Brain pericyte (primary cell): ENCODE measurements at places on chromosomes 11 and 22.
A peak's percentile ranks its signal among the peaks of the same experiment; 100 is the strongest.

GRCh38 chr11:21723678-21724077 is 469.2 kb upstream of the ANO5 start:
- no peak for DNase-seq

GRCh38 chr11:65571940-65572339 is 398 bp upstream of the FAM89B start:
- no peak for DNase-seq

- DNase-seq = no peak
Observed at GRCh38 chr11:17473071-17473744, 3.4 kb downstream of the ABCC8 start.

DNA sequence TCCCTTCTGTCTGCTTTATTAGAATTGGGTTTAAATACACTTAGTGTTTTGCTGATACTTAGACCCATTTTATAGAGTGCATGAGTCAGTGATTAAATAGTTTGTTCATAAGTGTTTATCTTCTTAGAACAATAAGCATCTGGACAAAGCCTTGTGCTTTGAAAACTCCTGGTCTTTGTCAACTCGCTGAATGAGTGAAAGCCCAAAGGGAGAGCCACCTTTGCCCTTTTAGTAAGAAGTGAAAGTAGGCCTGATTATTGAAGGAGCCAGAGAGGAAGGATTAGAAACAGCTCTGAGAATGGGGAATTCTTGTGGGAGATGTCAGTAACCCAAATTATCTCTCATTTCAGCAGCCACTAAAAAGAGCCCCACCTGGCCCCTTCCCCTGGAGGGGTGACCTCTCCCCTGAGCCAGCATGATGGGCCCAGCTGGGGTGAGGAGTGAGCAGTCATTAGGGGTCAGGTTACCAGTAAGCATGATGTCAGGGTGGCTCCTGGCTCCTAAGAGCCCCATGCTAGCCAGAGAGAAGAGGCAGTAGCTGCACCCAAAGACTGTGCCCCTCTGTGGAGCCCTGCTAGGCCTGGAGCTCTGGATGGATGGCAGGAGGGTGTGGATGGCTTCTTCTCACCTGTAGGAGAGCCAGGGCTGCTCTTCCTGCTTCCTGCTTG is 125.1 kb upstream of the E2F8 start:
- no peak for DNase-seq

DNA sequence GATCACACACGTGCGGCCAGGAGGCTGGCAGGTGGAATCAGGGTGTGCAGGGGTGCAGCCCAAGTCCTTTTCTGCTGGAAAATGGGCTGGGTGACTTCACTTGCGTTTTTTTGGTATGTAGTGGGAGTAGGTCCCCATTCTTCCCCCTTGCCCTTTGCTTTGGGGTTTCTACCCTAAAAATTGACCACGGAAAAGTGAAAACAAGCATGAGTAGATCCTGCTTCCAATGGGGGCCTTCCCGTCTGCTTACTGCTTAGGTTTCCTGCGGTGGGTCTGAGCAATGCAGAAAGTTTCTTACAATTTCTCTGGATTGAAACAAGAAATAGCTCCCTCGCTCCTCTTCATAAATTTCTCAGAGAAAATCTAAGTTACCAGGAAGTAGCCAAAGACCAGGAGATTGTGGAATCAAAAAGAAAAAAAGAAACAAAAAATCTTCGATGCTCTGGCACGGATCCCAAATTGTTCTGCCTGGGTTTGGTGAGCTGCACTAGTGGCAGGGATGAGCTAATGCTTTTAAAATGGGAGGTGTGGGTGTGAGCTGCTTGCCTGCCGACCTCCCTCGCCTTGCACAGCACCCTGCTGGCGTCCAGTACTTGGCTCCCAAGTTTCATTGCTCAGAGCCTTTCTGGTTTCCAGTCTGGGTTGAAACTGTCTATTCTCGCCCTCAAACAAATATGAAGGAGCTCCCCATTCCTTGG is 2.4 kb downstream of the TIMP3 start:
- no peak for DNase-seq

DNA sequence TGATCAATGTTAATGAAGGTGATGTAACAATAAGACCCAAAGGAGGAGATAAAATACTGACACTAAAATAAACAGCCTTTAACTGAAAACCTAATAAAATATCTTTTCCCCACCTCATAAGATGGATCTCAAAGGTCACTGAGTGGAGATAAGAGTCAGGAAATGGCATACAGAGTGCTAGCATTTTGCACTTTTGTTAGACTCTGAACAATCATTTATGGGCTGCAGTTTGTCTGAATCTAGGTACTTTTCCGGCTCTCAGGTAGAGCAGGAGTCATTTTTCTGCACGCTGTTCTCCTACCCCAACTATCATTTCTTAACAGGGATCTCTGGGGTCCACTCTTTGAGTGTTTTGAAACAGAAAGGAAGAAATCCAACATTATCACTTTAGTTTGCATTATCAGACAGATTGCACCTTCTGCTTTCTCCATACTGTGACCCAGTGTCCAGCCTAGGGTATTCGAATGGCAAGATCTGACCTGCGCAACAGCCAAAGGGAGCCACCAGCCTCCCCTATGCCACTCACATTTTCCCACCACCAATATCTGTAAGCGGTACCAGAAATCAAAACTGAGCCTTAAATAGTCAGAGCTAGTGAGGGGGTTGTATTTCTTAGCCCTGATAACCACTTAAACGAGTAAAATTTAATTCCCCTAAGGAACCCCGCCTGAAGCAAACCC is 863 bp downstream of the SIAE start:
- DNase-seq = no peak

GRCh38 chr22:28029956-28030355 is 110.9 kb upstream of the PITPNB start:
- DNase-seq = no peak

GRCh38 chr22:37258753-37259401 is 14.8 kb upstream of the RAC2 start:
- DNase-seq = no peak

GRCh38 chr11:46463701-46464421 is 72.3 kb upstream of the CHRM4 start:
- DNase-seq = no peak

DNA sequence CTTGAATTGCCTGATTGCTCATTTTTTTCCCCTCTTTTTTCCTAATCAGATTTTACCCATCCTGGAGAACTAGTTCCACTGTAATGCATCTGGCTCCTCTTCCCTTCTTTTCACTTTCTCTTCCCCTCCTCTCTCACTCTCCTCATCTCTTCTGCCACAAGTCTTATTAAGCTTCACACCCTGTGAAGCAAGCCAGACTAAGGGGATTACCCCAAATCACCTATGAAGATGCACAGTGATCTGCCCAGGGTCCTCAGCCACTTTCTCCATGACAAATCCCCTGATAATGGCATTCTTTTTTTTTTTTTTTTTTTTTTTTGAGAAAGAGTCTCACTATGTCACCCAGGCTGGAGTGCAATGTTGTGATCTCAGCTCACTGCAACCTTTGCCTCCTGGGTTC is 11.2 kb downstream of the UBASH3B start:
- no peak for DNase-seq

- DNase-seq = no peak
Observed at GRCh38 chr11:55942785-55943392, 6.7 kb upstream of the OR5I1 start.

DNA sequence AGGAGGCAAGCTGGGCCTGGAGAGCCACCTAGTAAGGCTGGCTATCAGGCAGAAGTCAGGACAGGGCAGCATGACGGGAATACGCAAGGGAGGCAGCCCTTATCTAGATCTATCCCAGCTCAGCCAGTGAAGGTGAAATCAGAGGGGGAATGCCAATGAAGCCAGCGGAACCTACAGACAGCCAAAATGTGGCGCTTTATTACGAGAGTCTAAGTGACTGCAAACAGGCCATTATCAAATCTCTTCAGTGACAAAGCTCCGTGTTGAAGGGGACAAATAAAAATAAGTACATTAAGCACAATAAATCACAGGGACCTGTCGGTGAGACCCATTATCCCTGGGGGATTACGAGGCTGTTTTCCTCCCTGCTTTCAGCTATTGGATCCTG is 22.8 kb downstream of the LARGE1 start:
- no peak for DNase-seq

DNA sequence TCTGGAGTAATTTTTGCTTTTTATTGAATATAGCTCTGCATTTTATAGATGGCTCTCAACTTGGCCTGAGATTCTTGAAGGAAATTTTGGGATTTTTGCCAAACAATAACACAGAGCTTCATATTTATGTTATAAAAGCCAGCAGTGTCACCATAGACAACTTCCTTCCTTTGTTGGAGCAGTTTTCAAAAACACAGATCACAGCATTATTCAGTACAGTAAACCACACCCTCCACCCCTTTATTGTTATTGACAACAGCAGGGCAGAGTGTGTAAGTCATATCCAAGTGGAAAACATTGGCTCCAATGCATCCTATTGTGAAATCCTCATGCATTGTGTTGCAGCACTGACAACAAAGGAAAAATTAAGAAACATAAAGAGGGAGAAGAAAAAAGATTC is 62.6 kb upstream of the PRSS23 start:
- no peak for DNase-seq

- DNase-seq = no peak
Observed at GRCh38 chr22:44754998-44755397, 2.6 kb downstream of the ARHGAP8 start.

GRCh38 chr11:47946682-47947559 is 33.4 kb upstream of the PTPRJ start:
- DNase-seq = peak; percentile 25

DNA sequence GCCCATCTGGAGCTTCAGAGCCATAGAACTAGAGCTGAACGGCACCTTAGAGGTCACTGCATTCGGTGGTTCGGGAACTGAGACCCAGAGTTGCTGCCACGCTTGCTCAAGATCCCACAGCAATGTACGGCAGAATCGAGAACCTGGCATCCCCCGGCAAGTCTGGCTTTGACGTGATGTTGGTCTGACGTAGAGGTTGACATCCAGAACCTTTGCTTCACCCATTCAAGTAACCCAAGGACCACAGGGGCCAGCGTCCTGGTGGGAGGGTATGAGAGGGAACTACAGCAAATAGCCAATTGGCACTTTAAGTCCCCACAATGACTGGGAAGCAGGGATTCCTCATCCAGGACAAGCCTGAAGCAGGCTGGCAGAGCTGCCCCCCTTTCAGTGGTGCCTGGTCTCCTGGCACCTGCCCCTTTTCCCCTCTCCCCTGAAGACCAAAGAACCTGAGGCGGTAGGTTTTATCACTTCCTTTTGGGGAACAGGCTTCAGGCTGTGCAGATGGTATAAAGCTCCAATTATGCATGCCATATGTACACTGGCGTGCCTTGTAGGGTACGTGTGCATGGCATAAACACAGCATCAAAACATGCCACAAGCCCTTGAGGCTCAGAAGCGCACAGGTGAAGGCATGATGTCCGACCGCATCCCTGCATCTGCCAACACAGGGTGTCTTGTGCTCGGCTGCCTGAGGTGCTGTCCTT is 15.3 kb upstream of the TEF start:
- no peak for DNase-seq

DNA sequence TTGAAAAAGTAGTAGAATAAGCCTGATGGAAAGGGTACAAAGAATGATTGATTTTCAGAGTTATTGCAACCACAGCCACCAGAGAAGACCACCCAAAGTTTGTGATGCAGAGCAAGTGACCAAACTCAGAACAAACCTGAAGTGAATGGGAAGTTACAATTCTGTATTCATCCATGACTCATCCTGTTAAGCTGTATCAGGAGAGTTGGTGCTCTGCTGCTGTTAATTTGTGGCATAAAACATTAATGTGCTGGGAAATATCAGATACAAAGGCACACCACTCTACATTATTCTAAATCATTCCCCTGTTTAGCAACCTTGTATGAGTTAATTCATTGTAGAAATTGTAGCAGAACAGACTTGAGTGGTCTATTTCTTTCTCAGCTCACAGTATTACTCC is 19.6 kb upstream of the PDGFD start:
- no peak for DNase-seq

GRCh38 chr11:120566176-120566575 is 54.6 kb downstream of the GRIK4 start:
- DNase-seq = no peak

DNA sequence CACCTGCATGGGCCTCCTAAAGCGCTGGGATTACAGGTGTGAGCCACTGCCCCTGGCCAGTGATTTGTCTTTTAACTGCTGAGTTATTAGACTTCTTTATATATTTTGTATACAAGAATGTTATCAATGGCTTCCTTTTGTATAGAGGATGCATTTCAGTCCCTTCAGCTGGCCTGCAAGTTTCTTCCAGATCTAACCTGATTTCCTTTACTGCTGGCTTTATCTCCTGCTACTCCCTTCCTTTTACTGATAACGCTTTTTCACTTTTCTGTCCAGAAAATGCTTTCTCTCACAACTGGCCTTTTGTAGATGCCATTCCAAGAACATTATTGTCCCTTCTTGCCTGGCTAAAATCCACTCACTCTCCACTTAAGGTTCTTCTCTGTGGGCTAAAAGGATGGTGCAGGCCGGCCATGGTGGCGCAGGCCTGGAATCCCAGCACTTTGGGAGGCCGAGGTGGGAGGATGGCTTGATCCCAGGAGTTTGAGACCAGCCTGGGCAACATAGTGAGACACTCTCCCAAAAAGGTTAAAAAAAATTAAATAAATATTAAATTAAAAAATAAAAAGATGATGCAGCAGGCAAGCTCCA is 118.1 kb downstream of the NECTIN1 start:
- DNase-seq = no peak

- no peak for DNase-seq
Observed at GRCh38 chr11:134118006-134118405, 49.1 kb downstream of the JAM3 start.

DNA sequence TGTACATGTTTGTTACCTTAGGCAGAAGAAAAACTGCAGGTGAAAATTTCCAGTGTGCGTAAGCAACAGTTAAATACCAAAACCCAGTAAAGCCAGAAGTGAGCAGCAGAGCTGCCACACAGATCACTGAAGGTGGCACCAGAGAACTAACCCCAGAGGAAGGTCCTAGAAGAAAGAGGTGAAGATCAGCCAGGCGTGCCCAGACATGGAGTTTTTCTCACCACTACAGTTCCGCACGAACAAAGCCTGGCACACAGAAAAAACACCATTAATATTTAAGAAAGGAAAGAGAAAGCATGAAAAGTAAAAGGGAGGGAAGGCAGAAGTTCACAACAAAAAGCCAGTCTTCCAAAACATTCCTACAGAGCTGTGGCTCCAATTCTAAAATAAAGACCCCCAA is 60.7 kb downstream of the STK33 start:
- no peak for DNase-seq
